ENCODE measurements at places on chromosomes 5 and 9. TPM values are rescaled to one million over a fixed set of nuclear protein-coding genes. Genes with fewer than 3 reads are reported as not detected.

DNA sequence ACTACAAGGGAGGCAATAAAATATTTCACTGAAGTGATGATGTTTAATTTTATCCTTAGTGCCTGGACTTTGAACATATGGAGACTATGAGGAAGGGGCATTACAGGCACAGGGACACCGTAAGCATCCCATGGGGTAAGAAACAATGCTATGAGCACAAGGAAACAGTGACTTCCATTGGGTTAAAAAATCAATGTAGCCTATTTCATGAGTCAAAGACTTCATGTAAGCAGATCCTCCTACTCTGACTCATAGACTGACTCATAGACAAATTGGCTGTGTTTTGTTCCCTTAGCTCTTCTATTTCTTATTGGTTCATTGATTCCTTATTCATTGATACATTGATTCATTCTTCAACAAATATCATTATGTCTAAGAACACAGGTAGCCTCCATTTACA lies 351.0 kb downstream of the PRELID2 start:
- DNase-seq: no peak

The FOXD4L6 gene
- 0.28 TPM for total RNA-seq

DNA sequence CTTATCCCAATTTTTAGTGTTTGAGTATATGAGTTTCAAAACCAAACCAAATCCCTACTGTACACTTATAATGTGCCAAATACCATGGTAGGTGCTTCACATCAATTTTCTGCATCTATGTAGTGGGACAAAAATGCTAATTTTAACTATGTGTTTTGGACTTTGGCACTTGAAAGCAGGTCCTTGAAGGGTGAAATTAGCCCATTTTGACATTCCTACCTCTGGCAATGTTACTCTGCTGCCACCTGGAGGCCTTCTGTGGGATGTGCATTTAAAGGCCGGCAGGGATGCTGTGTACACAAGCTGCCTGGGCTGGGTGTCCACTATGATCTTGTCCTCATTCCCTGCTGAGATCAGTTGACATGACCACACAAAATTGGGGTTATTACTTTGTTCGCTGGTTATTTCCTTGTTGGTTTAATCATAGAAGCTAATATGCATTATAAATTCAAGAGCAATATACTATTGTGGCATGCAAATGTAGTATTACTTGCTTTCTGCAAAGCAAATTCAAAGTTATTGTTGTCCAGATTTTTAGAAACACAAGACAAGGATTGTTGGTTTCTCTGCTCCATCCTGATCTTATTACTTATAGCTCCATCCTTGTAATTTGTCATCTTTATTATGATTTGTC lies 166.8 kb downstream of the ARHGEF28 start:
- DNase-seq: peak; percentile 59

The C5orf46 gene
- not detected for total RNA-seq

GRCh38 chr9:69199769-69200470 lies 25.8 kb downstream of the TJP2 start:
- no peak for DNase-seq
